ENCODE measurements at places on chromosomes 2 and 18.

- no peak for DNase-seq
Observed at GRCh38 chr2:85254540-85255300, 73.1 kb downstream of the TGOLN2 start.

DNA sequence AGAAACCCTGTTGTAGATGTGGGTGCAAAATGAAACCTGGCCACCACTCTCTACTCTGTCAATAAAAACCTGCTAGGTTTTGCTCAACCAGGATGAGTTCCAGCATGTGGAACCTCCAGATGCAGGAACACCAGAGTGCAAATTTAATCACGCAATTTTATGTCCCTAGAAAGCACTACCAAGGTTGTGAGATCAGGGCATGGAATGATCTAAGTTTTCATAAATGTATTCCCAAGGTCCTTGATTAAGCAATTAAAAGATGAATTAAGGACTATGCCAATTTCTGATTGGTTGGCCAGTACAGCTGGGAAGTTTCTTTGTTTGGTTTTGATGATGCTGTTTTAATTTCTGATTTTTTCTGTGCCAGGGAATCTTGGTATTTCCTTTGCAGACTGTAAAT lies 179.2 kb downstream of the KCNS3 start:
- no peak for DNase-seq

GRCh38 chr18:48831113-48831759 lies 119.5 kb downstream of the SMAD7 start:
- no peak for DNase-seq

DNA sequence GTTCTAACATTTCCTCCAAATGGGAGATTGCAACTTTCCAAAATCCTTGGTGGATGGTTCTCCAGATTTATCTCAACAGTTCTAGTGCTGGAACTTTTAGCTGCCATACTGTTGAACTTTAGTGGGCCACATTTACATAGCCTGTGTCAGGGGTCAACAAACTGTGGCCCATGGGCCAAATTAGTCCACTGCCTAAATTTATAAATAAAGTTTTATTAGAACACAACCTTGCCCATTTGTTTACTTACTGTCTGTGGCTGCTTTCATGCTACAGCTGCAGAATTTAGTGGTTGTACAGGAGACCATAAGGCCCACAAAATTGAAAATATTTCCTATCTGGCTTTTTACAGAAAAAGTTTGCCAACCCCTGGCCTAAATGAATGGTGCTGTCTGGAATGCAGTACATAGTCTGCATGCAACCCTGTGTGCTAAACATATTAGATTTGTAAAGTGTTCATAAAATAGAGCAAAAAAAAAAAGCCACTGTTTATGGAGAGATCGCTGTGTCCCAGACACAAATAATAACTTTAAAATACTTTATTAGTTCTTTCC lies 30.3 kb downstream of the MGAT5 start:
- DNase-seq: no peak

- no peak for DNase-seq
Observed at GRCh38 chr2:146615778-146616177, 1229.1 kb upstream of the ACVR2A start.

DNA sequence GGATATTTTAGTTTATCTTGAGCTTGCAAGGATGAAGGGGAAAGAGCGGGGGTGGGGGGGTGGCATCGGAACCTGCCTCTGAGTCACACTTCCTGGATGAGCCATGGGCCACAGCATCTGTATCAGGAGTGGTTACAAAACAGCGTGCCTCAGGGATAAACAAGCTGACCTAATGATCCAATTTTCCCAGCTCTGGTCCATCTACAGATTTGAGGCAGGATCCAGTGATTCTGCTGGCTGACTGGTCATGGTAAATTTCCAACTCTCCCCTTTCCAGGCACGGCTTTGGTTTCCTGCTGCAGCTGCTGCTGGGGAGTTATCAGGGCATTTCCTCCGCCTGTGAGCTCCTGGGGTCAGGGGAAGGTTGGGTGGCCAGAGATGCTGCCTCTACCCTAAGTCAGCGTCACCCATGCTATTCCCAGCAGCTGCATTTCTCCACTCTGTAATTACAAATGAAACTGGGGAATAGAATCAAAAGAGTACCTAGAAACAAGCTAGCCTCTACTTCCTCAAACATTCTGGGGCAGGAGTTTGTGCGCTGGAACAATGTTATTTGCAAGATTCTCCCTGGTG lies 4.7 kb upstream of the HPCAL1 start:
- no peak for DNase-seq

GRCh38 chr2:165876712-165877111 lies 76.9 kb downstream of the TTC21B start:
- DNase-seq: no peak

- DNase-seq: peak; percentile 41
Observed at GRCh38 chr2:151374436-151374835, 17.0 kb downstream of the TNFAIP6 start.

- DNase-seq: no peak
Observed at GRCh38 chr2:219965287-219966194, 338.1 kb downstream of the SLC4A3 start.

- no peak for DNase-seq
Observed at GRCh38 chr18:22094358-22094734, 75.0 kb upstream of the GATA6 start.

DNA sequence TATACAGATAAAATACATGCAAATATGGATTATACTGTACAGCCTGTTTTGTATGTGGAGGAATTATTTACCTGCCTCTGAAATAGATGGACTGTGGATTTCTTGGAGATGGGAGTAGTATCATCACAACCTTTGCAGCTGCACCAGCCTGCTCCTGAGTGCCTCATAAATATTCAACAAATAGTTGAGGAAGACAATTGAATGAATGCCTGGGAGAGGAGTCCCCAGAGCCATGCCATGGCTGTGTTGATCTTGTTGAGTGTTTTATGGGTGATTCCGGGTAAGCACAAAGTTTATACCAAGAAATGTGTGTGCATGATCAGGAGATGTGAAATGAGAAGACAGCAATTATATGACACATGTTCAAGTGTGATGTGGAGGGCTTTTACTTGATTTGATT lies 225.0 kb downstream of the FHOD3 start:
- DNase-seq: no peak

DNA sequence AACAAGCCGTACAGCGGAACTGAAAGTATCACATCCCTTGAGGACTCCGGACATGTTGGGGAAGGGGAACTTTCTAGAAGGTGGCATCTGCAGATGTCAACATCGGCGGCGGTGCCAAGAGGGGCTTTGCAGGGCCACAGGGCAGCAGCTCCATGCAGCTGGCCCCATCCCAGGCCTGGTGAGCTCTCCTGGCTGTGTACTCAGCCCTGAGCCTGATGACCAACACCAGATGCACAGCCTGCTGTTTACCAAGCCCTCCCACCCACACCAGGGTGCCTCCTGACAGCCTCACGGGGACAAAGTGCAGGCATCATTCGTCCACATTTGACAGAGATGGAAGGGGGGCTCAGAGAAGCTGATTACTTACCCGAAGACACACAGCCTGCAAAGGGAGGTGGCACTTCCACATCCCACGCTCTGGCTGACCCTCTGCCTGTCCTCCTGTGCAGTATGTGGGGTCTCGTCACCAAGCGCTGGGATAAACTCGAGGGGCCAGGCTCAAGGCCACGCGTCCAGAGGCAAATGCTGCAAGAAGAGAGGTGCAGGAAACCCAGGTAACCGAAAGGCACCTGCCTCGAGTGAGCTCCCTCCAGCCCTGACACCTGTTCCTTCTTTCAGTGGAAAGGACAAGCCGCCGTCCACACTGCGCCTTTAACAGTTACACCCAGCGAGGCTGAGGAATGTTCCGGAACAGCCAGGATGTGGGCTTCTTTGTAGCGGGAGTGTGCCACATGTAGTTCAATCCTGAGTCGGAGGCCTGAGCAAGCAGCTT lies 69.0 kb upstream of the ASAP2 start:
- no peak for DNase-seq

DNA sequence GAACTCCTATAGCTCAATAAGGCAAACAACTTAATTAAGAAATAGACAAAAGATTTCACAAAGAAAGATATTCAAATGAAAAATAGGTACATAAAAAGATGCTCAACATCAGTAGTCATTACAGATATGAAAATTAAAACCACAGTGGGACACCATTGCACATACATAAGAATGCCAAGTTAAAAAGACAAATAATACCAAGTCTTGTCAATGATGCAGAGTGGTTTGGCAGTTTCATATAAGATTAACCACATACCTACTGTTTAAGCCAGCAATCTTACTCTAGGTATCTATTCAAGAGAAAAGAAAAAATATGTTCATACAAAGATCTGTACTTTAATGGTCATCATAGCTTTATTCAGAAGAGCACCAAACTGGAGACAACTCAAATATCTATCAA lies 63.5 kb upstream of the GLS start:
- DNase-seq: no peak

- no peak for DNase-seq
Observed at GRCh38 chr18:3803350-3803749, 353.4 kb downstream of the TGIF1 start.

DNA sequence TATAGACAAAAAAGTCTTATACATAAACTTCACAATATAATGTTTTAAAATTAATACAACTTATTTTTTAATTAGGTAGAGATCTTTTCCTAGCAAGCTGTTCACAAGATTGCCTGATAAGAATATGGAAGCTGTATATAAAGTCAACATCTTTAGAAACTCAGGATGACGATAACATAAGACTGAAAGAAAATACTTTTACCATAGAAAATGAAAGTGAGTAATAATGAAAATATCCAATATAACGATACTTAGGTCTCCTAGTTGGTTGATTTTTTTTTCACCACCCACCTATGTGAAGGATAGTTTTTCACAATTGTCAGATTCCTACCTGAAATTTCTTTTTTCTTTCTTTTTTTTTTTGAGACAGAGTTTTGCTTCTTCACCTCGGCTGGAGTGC lies 13.1 kb downstream of the ELP2 start:
- DNase-seq: no peak

- DNase-seq: no peak
Observed at GRCh38 chr2:19127616-19128015, 230.8 kb downstream of the OSR1 start.

DNA sequence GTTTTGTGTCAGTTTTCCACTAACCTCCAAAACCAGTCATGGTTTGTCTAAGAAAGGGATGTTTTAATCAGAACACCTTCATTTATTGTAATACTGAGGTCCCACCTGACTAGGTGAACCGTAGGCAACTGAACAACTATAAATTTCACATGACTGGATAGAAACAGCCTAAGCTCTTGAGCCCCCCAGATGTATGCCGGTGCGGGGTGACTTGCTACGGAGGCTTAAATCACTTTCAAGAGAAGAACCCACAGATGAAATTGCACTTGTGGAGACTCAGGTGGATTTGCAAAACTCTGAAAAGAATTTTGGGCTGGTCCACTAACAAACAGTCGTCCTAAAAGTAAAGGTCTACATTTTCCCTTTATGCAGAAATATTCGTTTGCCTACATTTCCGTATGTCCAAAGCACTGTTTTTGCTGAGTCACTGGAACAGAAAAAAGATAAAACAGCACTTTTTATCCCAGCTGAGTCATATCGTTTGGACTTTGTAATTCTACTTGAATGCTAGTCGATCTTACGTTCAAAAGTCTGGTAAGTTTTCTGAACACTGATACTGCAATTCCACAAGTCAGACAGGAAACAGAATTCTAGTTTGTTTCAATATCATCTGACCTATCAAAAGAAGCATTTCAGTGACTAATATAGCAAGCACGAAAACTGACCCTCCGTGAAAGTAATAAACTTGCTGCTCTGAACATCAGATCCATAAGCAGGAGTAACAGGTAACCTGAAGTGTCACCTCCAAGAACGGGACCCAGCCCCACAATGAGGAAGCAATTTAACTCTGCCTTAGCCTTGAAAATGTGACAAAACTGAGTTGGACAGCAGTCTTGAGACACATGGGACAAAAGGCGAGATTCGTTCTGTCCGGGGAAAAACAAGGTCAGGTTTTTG lies 18.1 kb downstream of the ZNF516 start:
- no peak for DNase-seq

GRCh38 chr2:11899264-11899818 lies 152.9 kb downstream of the LPIN1 start:
- DNase-seq: no peak

DNA sequence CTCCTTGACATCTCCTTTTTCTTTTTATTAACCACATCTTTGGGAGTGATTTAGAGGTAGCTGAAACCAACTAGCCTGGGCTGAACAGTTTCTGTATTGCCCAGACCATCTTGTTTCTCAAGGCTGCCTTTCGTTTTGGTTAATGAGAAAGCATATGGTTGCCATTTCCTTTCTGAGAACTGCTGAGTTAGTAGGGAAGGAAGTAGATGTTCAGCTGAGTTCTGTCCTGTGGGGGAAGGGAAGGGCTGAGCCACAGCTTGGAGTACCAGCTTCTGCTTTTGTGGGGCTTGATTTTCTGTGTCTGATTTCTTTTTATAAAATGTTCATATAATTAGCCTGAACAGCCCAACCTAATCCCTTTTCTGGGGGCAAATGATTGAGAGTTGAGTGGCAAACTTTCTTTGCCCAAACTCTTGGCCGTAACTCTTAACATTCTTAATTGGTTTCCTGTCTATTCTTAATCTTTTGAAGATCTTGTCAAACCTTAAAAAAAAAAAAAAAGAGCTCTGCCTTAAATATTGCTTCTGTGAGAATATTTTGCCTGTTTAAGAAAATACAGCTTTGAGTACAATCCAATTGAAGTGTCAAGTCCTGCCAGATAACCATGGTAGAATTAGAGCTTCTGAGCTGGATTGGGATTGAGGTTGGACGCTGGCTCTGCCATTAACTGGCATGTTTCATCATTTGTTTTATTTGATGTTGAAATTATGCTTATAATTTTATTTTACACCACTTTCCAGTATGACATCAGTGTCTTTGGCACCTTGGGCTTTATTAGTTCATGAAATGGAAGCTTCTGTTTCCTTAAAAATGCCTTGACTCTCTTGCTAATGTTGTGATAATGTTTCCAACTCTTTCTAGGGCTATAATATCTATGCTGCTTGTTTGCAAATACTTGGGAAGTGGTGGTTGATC lies 1.9 kb upstream of the NABP1 start:
- DNase-seq: peak; percentile 38

DNA sequence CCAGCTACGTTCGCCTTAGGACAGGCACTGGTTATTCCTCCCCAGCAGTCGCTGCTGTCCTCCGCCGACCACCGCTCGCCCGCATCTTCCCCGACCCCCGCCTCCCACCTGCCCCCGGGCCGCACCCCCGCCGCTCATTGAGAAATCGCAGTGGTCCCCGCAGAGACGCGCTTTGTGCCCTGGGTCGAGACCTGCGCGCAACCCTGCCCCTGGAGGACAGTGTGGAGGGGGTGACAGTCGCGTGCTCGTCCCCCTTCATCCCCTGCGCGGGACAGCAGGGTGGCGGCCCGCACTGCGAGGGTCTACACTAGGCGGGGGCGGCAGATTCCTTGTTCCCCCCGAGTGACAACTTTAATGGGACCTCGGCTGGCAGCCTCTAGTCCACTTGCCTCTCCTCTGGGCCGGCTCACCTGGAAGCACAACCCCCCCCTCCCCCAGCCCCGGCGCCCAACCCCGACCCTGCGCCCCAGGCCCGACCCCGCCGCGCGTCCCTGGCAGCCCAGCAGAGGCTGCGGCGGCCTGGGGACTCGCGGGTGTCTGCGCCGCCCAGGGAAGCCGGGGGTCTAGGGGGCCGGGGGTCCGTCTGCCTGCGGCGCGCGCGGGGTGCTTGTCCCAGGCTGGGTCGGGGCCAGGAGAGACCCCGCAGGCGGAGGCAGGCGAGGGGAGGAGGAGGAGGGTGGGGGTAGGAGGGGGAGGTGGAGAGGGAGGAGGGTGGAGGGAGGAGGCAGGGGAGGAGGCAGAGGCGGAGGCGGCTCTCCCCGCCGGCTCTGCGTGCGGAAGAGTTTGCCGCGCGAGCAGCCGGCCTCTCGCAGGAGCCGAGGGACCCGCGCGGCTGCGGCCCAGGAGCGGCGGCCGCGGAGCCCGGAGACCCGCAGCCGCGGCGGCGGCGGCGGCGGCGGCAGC lies at the start of gene NPAS2:
NPAS2 (plus strand) TSS at position 770 of the 903 bp plus-strand sequence. CDS start 84,616 bp downstream, outside the sequence.
- DNase-seq: peak; percentile 44

All from GM13976 (cell line).